ENCODE measurements at places on chromosomes 1 and 21. TPM values are rescaled to one million over a fixed set of nuclear protein-coding genes. Genes with fewer than 3 reads are reported as not detected.

DNA sequence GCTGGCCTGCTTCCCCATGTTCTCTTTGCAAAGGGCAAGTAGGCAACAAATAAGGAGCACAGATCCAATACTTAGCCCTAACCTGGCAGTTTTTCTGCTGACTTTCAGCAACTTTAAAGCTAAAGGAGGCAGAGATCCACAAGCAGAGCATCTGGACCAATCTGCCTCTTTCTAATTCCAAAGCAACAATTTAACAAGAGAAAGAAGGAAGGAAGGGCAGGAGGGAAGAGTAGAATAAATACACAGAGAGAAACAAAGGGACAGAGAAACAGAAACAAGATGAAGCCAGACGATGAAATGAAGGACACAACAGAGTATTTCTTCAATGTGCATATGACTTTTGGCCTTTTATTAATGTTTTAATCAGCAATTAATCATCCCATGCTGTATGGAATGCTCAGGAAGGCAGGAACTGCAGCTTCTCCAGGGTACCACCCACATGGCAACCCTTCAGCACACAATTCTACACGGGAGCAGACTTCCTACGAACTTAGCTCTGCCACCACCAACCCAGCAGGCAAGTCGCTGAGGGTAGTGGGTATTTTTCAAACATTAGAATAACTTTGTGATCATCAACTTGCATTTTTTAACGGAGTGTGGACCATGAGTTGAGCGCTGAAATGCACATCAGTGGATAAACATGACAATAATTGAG is 15.3 kb downstream of the CLCC1 start:
- H3K36me3 ChIP-seq: no peaks in the 10 kb centered on the region
- H3K27me3 ChIP-seq: no peaks in the 10 kb centered on the region
- H3K4me3 ChIP-seq: peak overlapping the region; percentile 14
- no peak overlapping the region for H3K27ac ChIP-seq

GRCh38 chr21:45954261-45954660 is 27.3 kb upstream of the COL6A1 start:
- no peaks in the 10 kb centered on the region for H3K4me1 ChIP-seq
- H3K36me3 ChIP-seq: no peaks in the 10 kb centered on the region
- no peaks in the 10 kb centered on the region for H3K27me3 ChIP-seq
- DNase-seq: no peak
- no peak overlapping the region for H3K4me3 ChIP-seq

DNA sequence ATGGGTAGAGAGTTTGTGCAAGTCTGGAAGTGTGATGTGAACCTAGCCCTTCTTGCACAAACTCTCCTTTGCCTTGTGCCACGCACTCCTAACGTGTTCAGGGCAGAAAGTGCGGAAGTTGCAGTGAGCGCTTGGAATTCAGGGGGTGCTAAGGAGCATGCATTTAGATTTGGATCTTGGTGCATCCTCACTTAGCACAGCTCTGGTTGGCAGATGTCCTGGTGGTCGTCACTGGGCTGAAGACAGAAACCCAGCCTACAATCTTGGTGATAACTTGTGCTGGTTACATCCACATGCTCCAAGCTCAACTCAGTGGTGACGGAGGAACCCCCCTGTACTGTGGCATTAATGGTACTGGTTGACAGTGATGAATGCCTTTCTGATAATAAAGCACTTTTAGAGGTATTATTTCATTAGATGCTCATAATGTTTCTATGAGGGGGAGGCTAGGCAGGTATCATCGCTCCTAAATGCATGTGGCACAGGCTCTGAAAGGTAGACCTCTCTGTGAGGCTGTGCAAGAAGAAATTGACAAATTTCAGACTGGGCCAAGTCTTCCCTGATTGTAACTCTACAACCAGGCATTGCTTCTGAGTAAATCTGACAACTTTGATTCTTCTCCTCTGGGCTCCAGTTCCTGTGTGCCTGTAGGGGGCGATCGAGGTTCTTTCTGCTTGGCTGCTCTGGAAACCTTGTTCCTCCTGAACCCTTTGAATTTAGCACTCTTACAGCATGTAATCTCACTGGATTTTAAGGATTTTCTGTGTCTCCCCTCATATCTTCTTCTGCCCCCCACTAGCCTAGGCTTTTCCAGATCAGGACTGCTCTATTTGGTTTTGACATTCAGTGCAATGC is 40.6 kb downstream of the MAPKAPK2 start:
- no peaks in the 10 kb centered on the region for H3K27me3 ChIP-seq
- no peak overlapping the region for H3K4me3 ChIP-seq
- no peak overlapping the region for H3K27ac ChIP-seq
- peak; percentile 53 for DNase-seq
- H3K36me3 ChIP-seq: peaks cover 9% of the 10 kb centered on the region
- H3K4me1 ChIP-seq: no peaks in the 10 kb centered on the region

GRCh38 chr21:15031790-15032357 is 32.9 kb downstream of the NRIP1 start:
- no peak for DNase-seq
- H3K4me1 ChIP-seq: peaks cover 3% of the 10 kb centered on the region
- no peak overlapping the region for H3K4me3 ChIP-seq
- no peaks in the 10 kb centered on the region for H3K36me3 ChIP-seq
- H3K27me3 ChIP-seq: no peaks in the 10 kb centered on the region
- H3K27ac ChIP-seq: no peak overlapping the region

DNA sequence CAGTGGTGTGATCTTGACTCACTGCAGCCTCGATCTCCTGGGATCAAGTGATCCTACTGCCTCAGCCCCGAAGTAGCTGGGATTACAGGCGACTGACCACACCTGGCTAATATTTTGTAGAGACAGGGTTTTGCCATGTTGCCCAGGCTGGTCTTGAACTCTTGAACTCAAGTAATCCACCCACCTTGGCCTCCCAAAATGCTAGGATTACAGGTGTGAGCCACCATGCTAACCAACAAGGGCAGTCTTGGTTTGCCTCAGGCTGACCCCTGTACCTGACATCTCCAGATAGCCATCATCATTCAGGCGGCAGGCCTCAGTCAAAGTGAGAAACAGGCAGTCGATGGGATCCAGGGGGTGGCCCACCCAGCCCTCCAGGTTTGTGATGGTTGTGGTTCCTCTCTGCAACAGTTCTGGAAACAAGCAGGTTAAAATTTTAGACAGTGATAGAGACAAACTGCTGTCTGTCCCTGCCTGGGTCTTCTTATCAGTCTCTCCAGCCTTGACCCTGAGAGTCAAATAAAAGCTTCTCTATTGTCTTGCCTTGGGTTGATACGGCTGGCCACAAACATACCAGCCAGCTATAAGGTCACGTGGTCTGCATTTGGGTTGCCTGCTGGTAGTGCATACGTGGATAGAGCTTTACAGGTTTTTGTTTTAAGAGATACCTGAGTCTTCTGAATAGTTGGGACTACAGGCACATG is 26.8 kb downstream of the UROD start:
- no peak for DNase-seq
- no peaks in the 10 kb centered on the region for H3K27me3 ChIP-seq
- H3K36me3 ChIP-seq: peaks cover 8% of the 10 kb centered on the region
- H3K27ac ChIP-seq: no peak overlapping the region

GRCh38 chr21:41926117-41926806 is 27.6 kb downstream of the C2CD2 start:
- H3K27me3 ChIP-seq: no peaks in the 10 kb centered on the region
- H3K4me3 ChIP-seq: peak overlapping the region; percentile 61
- peak overlapping the region; percentile 52 for H3K27ac ChIP-seq
- DNase-seq: peak; percentile 63
- H3K36me3 ChIP-seq: no peaks in the 10 kb centered on the region

- no peak overlapping the region for H3K4me3 ChIP-seq
- no peaks in the 10 kb centered on the region for H3K27me3 ChIP-seq
- no peaks in the 10 kb centered on the region for H3K36me3 ChIP-seq
Measured at GRCh38 chr1:176843352-176844297, 320.9 kb downstream of the ASTN1 start.

GRCh38 chr1:38127428-38127827 is 80.8 kb upstream of the POU3F1 start:
- H3K4me3 ChIP-seq: no peak overlapping the region
- H3K27me3 ChIP-seq: peaks cover 3% of the 10 kb centered on the region
- no peaks in the 10 kb centered on the region for H3K36me3 ChIP-seq
- no peak for DNase-seq
- no peak overlapping the region for H3K27ac ChIP-seq

- no peaks in the 10 kb centered on the region for H3K36me3 ChIP-seq
- no peak for DNase-seq
- H3K4me1 ChIP-seq: peaks cover 15% of the 10 kb centered on the region
- peak overlapping the region; percentile 5 for H3K27ac ChIP-seq
- H3K4me3 ChIP-seq: peak overlapping the region; percentile 25
Measured at GRCh38 chr1:229273507-229274232, 2.8 kb downstream of the RAB4A start.

GRCh38 chr1:91523482-91523881 is 22.8 kb downstream of the CDC7 start:
- H3K27me3 ChIP-seq: no peaks in the 10 kb centered on the region
- H3K27ac ChIP-seq: no peak overlapping the region
- DNase-seq: peak; percentile 46
- H3K4me3 ChIP-seq: no peak overlapping the region
- no peaks in the 10 kb centered on the region for H3K4me1 ChIP-seq

DNA sequence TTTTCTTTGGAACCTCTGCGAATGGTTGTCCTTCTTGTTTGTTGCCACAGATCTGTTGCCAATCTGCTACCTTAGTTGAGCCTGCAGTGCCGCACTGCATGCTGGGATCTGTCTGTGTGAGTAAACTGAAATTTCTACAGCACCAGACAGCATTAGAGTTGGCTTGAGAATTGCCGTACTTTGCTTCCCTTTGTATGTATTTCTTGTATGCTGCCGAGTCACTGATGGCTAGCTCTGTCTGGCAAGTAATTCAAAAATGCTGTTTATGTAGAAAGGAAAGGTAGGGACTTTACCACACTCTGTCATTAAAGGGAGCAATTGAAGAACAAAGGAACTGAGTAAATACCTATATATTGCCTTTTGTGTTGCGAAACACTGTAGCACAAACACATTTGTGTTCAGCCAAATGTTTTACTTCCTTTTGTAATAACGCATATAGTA is 857.4 kb downstream of the USP25 start:
- H3K27ac ChIP-seq: no peak overlapping the region
- no peak for DNase-seq
- H3K36me3 ChIP-seq: no peaks in the 10 kb centered on the region
- no peak overlapping the region for H3K4me3 ChIP-seq

- H3K4me3 ChIP-seq: no peak overlapping the region
- no peaks in the 10 kb centered on the region for H3K36me3 ChIP-seq
- H3K4me1 ChIP-seq: no peaks in the 10 kb centered on the region
- H3K27me3 ChIP-seq: no peaks in the 10 kb centered on the region
- no peak overlapping the region for H3K27ac ChIP-seq
- DNase-seq: no peak
Measured at GRCh38 chr1:114207635-114208034, 54.0 kb upstream of the SYT6 start.

DNA sequence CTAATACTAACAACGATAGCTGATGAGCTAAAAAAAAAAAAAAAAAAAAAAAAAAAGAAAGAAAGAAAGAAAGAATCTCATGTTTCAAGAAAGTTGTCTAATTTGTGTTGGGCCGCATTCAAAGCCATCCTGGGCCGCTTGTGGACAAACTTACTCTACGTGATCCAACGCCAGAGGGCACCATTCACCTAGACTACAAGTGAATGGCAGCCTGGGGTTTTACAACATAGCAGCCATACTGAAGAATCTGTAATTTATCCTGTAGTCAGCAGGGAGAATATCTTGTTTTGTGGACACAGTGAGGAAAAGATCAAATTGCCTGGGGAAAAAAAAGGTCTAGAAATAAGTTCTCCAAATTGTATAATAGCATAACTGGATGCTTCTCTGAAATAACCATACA is 47.0 kb downstream of the CYP2J2 start:
- H3K36me3 ChIP-seq: no peaks in the 10 kb centered on the region
- H3K27me3 ChIP-seq: no peaks in the 10 kb centered on the region
- H3K27ac ChIP-seq: no peak overlapping the region
- DNase-seq: peak; percentile 82
- H3K4me1 ChIP-seq: no peaks in the 10 kb centered on the region

DNA sequence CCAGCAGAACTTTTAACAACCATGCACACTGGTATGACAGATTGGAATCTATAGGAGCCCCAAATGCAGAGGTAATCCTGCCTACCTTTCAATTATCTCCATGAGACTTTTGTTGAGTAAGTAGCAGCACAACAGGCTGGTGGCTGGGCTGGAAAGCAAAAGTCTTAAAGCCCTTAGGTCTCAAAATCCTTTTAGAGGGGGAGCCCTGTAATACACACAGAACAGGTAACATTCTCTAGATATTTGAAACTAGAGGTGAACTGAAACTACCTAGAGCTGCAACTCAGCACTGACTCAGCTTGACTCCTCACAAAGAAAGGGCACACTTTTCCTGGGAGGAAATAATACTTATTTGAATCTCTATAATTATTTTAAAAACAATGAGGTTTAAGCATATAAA is 71.5 kb downstream of the CLCA4 start:
- H3K27ac ChIP-seq: no peak overlapping the region
- no peaks in the 10 kb centered on the region for H3K27me3 ChIP-seq
- H3K4me3 ChIP-seq: no peak overlapping the region
- DNase-seq: no peak
- H3K36me3 ChIP-seq: no peaks in the 10 kb centered on the region
- H3K4me1 ChIP-seq: no peaks in the 10 kb centered on the region

GRCh38 chr1:9110669-9111356 is 18.1 kb downstream of the GPR157 start:
- H3K27ac ChIP-seq: no peak overlapping the region
- peaks cover 4% of the 10 kb centered on the region for H3K4me1 ChIP-seq
- H3K27me3 ChIP-seq: no peaks in the 10 kb centered on the region
- no peaks in the 10 kb centered on the region for H3K36me3 ChIP-seq
- no peak overlapping the region for H3K4me3 ChIP-seq

DNA sequence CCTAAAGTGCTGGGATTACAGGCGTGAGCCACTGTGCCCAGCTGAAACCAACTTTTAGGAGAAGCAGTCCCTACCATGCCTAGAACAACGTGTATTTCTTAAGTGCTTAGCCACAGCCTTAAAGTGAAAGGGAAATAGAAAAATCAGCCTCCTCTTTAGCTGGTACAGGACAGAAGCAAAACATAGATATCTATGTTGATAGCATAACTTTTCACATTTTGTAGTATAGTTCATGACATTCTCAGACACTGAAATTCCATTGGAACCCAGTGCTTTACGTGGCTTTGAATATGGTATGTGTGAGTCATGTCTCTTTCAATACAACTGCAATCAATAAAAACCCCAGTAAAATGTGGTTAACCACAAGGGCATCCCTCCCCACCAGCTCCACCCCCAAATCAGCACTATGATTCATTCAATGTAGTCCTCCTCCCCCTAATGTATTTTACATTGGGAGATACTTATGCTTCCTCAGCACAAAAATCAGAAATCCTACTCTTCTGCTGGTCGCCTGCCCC is 32.1 kb downstream of the TGFB2 start:
- H3K4me1 ChIP-seq: peaks cover 20% of the 10 kb centered on the region
- H3K4me3 ChIP-seq: no peak overlapping the region
- H3K27ac ChIP-seq: no peak overlapping the region

GRCh38 chr1:205543351-205544301 is 39.2 kb downstream of the CDK18 start:
- DNase-seq: peak; percentile 94
- H3K4me1 ChIP-seq: peaks cover 3% of the 10 kb centered on the region
- peak overlapping the region; percentile 84 for H3K27ac ChIP-seq
- peak overlapping the region; percentile 28 for H3K4me3 ChIP-seq
- H3K36me3 ChIP-seq: no peaks in the 10 kb centered on the region
- no peaks in the 10 kb centered on the region for H3K27me3 ChIP-seq

LDLRAD1 gene
- not detected for total RNA-seq

GDAP2 gene
- total RNA-seq: 31.8 TPM

UBL4B gene
- total RNA-seq: not detected

CA6 gene
- not detected for total RNA-seq

TAS1R1 gene
- not detected for total RNA-seq

RCAN3 gene
- 27.1 TPM for total RNA-seq

S100A1 gene
- total RNA-seq: 83.1 TPM

KCNJ15 gene
- 142 TPM for total RNA-seq

ALX3 gene
- total RNA-seq: not detected

TTLL7 gene
- total RNA-seq: 7.0 TPM

UTP11 gene
- total RNA-seq: 26.2 TPM

All from kidney (tissue), 22 donors.